RKO (cell line): ENCODE measurements at places on chromosomes 2 and 18.

DNA sequence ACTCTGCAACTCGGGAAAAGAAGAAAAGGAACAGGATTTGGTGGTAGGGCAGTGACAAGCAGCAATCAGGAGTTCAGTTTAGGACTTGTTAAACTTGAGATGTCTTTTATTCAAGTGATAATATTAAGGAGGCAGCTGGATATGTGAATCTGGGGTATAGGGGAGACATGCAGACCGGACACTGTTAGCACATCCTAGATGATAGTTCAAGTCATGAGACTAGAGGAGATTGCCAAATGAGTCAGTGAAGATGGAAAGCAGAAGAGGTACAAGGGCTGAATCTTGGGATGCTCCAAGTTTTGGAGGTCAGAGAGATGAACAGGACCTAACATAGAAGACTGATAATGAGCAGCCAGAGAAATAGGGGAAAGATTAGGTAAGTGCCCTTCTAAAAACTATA lies 69.5 kb upstream of the PSME4 start:
- no peak for DNase-seq

DNA sequence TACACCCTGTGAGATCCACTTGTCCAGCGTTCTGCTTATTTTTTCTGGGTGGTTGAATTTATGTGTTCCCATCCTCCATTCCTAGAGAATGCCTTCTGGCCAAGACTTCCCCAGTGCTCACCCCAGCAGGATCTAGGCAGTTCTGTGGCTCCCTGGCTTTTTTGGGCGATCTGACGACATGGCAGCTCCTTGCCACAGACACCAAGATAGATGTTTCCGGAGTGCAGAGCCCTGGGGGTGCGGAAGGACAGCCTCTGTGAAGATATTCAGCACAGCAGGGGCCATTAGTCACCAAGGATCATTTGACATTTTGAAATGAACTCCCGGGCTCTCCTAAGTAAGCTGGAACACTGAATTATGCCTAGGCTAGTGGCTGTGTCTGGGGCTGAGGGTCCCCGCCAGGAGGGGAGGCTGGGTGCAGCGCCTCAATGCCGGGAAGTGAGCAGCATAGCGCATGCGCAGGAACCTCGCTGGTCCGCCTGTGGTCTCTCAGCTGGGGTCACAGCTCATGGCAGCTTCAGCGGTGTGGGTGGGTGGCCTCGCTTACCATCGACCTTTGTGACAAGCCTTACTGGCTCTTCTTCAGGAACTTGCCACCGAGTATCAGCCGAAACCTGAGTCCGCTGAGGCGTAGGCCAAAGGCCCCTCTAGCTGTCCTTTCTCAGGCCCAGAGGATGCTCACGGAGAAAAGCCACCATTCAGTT lies 60.3 kb downstream of the MEX3C start:
- DNase-seq: no peak

DNA sequence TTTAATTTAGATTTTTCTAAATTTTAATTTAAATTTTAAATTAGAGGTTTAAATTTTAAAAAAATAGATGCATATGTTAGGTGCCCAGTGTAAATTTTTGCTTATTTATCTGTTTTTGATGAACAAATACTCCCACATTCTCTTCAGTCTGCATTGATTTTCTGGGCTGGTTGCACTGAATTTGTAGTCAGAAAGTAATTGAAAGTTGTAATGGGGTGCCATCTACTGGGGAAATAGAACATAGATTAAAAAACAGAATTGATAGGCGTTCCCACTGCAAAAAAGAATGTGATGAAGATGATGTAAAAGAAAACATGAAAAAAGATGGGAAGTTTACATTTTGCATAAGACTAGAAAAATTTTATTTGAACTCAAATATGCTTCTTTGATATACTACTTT lies 51.7 kb upstream of the CCDC85A start:
- DNase-seq: peak; percentile 64

DNA sequence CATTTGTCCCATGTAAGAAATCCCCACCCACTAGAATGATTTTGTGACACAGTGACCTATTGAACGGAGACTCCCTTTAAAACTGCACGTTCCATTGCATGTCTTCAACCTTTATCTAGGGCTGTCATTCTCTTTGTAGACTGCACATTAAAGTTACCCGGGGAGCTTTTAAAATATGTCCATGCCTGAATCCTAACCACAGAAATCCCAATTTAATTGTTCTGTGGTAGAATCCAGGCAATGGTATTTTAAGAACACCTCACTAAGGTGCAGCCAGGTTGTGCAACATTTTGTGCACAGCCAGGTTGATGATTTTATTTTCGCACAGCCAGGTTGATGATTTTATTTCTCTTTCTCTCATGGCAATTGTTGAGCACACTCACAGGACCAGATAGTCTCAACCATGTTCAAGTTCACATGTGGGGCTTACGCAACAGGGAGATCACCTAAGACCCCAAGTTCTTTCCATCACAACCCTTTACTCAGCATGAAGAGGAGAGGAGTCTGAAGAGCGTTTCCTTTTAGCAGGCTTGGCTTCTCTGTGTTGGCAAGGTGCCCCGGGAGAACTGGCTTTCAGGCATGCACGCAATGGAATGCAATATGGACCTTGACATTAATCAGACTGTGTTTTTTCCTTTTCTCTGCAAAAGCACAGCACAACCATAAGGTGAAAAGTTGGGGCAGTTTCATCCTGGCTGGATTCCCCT lies 467.3 kb upstream of the ETAA1 start:
- DNase-seq: no peak

GRCh38 chr18:45761512-45762114 lies 37.6 kb downstream of the SLC14A1 start:
- no peak for DNase-seq

GRCh38 chr2:231167745-231168459 lies 30.5 kb upstream of the ARMC9 start:
- DNase-seq: no peak

GRCh38 chr2:238868616-238869292 lies 20.9 kb downstream of the TWIST2 start:
- DNase-seq: no peak

DNA sequence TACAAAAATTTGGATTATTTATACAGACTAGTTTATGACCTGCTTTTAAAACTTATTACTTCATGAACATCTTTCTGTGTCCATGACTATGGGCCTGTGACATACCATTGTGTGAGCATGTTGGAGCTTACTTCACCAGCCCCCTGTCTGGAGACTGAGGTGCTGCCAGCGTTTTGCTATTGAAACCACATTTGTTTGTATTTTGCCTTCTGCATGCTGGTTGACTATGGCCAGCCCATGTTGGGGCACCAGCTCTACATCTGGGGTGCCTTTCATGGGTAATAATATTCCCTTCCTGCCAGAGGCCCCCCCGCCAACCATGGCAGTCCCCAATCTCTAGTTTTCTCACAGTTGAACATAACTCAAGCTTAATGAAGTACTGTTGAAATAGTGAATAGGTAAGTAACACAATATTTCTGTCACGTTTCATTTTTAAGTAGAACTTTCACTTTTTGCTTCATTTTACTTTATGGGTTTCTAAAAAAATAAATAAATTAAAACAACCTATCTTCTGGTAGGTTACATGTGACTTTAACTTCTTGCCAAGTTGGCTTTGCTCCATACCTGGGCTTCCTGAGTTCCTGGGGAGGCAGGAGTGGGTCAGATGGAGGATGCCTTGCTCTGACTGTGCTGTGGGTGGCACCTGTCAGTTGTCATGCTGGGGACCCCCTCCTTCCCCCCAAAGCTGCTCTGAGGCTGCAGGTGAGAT lies 63.9 kb downstream of the DGKD start:
- no peak for DNase-seq

DNA sequence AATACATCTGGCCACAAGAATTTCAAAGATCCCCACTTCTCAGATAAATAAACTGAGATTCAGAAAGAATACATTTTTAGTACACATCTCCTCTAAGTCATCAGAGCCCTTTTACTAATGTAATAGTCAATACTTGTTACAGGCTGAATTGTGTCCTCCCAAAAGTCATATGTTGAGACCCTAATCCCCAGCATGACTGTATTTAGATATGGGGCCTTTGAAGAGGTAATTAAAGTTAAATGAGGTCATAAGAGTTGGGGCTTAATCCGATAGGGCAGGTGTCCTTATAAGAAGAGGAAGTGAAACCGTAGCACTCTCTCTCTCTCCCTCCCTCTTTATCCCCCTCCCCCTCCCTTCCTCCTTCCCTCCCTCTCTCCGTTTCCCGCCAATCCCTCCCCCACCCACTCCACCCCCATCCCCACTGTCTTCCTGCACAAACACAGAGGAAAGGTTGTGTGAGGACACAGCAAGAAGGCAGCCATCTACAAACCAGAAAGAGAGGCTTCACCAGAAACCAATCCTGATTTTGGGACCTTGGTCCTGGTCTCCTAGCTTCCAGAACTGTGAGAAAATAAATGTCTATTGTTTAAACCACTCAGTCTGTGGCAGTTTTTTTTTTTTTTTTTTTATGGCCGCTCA lies 66.6 kb upstream of the ZNF397 start:
- no peak for DNase-seq

DNA sequence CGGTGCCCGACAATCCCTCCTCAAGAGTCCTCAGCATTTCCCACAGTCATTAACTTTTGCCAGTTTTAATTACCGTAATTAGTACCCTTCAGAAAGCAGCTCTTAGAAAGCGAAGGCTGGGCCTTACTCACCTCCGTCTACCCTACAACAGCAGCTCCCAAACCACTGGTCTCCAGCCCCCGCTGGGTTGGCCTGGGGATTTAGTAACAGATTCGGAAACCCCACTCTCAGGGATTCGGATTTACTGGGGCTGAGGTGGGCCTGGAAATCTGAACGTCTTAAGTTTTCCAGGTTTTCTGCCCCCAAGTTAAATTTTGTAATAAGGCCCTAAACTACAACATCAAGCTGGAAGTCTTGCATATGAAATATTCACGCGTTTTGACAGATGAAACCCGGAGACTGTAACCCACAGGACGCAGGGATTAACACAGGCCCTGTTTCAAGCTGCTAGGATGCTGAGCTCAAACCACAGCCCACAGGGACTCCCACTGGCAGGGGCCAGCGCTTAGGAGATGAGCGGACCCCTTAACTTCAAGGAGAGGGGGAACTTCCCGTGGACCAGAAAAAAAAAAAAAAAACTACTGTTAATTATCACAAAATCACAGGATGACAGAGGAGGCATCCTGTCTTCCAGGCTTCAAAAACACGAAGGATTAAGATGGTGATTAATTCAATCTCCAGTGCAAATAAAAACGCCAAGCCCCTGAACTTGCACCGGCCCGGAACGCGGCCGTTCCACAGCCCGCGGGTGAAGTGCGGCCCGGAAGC lies 985 bp downstream of the ILKAP start:
- peak; percentile 45 for DNase-seq

DNA sequence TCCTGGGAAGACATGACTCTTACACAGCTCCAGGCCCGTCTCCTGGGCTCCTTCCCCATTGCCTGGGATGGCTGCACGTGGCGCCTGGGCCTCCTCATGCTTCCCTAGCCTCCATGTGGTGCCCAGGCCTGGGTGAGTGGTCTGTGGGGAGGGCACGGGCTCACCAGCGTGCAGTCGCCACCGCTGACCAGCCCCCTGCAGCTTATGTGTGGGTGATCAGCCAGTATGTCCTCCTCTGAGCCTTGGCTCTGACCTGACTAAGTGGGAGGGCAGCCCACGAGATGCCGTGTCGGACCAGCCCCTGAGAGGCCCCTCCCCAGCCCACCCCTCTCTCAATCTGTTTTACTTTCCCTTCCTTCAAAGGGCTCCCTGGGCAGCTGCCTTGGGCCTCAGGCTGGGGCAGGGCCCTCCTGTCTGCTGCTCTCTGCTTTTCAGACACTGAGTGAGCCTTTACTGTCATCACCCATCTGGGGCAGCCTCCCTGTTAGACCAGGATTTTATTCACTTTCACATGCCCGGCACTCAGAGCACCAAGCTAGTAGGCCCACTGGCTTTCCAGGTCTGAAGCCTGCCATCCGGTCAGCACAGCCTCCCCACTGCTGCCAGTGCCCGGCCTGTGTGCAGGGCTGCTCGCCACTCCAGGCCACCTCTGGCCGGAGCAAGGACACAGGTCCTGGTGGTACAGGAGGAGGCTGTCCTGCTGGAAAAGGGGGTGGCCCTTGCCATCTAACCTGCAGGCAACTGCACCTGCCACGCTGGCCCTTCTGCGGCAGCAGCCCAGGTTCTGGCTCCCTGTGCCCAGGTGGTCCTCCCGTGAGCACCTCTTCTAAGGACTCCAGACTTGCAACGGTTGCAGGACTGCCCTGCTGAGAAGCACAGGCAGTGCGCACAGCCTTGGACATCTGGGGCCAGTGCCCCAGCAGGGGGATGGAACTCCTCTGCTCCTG lies 84.9 kb upstream of the HPCAL1 start:
- DNase-seq: no peak

DNA sequence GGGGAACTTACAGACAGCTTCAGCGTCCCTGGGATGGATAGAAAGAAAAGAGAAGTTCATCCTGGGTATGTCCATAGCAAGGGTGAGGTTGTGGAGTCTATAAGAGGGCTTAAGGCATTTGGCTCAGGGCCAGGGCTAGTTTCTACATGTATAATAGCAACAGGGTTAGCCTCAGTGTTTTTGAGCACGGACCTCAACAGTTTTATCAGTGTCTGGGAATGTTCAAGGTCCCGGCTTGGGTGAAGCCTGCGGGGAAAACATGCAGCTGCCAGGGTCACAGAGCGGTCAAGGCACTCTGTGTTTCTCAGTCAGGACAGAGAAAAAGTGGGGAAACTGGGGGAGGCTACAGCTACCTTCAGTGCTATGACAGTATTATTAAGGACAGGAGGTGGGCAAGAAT lies 427.7 kb upstream of the HS6ST1 start:
- DNase-seq: no peak

DNA sequence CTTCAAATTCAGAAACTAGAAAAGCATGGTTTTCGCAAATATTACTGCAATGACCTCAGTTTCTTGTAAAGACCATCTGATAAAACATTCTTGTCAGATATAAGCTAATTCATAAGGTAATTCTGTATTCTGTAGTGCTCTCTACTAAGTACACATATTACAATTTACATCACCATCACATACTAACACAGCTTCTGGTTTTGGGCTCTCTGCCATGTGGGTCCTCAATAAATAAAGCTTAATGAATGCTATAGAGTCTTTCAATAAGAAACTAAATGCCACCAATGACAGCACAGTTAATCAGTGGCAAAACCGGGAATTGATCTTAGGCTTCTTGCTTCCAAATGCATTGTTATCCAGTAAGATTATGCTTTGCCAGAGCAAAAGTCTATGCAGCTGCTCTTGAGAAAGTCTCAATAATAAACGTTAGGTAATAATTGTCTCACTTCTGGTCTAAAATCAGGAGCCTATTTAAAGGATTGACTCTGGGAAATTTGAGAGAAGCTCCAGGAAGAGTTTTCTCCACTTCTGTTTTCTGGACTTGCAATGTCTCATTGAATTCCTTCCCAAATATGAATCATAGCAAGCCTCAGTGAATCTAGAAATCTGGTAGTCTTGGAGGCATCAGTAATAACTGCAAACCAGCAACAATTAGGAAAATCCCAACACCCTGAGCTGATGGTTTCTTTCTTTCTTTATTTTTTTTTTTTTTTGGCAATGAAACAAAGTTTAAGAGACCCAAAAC lies 67.9 kb upstream of the RAPGEF4 start:
- peak; percentile 20 for DNase-seq

GRCh38 chr18:70058916-70059315 lies 111.2 kb upstream of the CD226 start:
- DNase-seq: no peak

GRCh38 chr18:76376668-76377358 lies 118.2 kb downstream of the ZNF516 start:
- DNase-seq: no peak

- no peak for DNase-seq
Measured at GRCh38 chr2:218040883-218041282, 28.2 kb upstream of the RUFY4 start.

GRCh38 chr2:45145073-45145899 lies 136.0 kb upstream of the SIX2 start:
- no peak for DNase-seq

GRCh38 chr2:223723954-223724411 lies 113.4 kb downstream of the AP1S3 start:
- no peak for DNase-seq

GRCh38 chr2:118774458-118775133 lies 72.9 kb downstream of the EN1 start:
- no peak for DNase-seq
